ENCODE measurements at places on chromosomes 4 and X.

- no peak for DNase-seq
These were observed 102.4 kb upstream of the DCAF12L1 start for GRCh38 chrX:126655061-126655460.

DNA sequence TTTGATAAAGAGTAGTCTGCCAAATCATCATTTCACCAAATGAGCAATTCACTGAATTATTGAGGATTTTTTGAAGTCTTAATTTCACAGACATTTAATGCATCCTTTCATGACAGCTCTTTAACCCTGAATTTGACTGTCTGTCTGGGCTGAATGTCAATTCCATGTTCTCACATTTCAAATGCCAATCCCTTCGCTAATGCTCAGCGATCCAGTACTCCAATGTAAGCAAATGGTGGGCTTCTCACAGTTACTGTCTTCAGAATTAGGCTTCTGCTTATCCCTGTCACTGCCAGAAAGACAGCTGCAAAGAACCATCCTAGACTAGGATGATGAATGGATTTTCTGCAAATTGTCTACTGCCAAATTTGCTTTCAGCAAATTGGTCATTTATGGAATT, 36.2 kb upstream of the USP38 start:
- no peak for DNase-seq

DNA sequence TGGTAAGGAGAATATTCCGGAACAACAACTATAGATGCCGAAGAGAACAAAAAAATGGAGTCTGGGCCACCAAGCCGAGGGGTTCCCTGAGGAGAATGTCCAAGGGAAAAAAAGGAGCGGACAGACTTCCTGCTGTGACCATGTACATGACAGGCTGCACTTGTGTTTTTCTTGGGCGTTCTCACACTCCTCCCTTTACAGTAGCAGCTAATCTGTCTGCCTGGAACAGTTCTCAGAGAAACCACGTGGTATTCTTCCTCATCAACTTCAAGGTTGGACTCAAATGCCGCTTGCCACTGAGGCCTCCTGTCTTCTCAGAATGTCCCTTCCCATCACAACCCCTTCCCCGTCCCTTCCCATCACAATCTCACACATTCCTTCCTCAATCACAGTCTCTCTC, 30.8 kb upstream of the MTNR1A start:
- no peak for DNase-seq

DNA sequence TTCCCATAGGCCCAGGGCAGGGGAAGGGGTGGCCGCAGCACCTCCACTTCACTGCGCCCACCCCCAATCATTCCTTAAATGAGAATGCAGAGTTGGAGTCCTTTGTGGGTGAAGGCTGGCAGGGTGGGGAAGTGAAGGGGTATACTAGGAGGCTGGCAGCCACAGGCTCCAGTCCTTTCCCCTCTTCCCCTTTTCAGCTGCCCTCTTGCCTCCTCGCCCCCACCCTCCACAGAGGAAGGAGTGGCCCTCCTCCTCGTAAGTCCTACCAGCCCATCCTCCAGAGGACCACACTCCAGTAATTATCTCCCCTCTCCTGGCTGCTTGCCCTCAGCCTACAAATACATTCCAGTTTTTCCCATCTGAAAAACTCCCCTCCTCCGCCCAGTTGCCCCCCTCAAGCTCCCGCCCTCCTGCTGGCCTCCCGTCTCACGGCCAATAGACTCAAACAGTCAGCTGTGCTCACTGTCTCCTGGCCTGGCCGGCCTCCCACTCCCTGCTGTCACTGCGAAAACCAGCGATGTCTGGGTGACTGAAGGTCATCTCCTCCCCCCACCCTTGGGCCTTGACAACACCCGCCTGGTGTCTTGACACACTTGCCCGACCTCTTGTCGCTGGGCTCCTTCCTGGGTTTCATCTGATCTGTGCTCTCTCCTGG, 38.8 kb downstream of the EFNB1 start:
- no peak for DNase-seq

GRCh38 chrX:15500497-15500966, at the start of gene BMX:
BMX (plus strand) TSS chrX:15500807; CDS start chrX:15508354, 7,547 bp downstream.
- DNase-seq = no peak

- DNase-seq = no peak
These were observed 170.3 kb downstream of the VEGFC start for GRCh38 chr4:176622251-176622948.

- no peak for DNase-seq
These were observed 99.8 kb upstream of the RAI2 start for GRCh38 chrX:17960891-17961290.

- DNase-seq = no peak
These were observed 129.0 kb downstream of the SH2D1A start for GRCh38 chrX:124475358-124475757.

GRCh38 chr4:134687646-134688628, 486.3 kb upstream of the PABPC4L start:
- no peak for DNase-seq

Measured in GM12892 (cell line).